H1 (cell line): ENCODE measurements at places on chromosomes 6 and 20.
A peak's percentile ranks its signal among the peaks of the same experiment; 100 is the strongest.

DNA sequence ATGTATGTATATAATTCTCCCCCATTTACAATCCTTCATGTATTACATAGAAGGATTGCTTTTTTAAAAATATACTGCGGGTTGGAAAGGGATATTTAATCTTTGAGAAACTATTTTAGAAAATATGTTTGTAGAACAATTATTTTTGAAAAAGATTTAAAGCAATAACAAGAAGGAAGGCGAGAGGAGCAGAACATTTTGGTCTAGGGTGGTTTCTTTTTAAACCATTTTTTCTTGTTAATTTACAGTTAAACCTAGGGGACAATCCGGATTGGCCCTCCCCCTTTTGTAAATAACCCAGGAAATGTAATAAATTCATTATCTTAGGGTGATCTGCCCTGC is 3.6 kb downstream of the FOXC1 start:
- no peak for DNase-seq

DNA sequence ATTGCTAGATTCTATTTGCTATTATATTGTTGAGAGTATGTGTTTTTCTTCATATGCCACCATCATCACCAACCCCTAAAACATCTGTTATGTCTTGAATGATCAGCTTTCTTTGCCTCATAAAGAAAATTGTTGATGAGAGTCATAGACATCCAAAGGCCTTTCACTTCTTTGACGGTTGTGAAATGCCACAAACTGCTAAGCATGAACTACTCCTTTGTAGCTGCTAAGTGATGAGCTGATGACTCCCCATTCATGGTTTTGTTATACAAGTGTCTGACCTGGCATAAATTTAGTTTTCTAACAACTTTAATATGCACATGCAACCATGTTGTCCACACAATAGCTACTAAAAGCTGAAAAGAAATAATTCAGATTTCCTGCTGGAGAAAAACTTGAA is 684 bp upstream of the MED23 start:
- no peak for DNase-seq

GRCh38 chr6:34152806-34153520 is 7.1 kb upstream of the GRM4 start:
- peak; percentile 42 for DNase-seq

- peak; percentile 93 for DNase-seq
Observed at GRCh38 chr20:46132705-46133120, 14.6 kb downstream of the CD40 start.

- no peak for DNase-seq
Observed at GRCh38 chr6:53133961-53134360, 14.7 kb downstream of the GCM1 start.

DNA sequence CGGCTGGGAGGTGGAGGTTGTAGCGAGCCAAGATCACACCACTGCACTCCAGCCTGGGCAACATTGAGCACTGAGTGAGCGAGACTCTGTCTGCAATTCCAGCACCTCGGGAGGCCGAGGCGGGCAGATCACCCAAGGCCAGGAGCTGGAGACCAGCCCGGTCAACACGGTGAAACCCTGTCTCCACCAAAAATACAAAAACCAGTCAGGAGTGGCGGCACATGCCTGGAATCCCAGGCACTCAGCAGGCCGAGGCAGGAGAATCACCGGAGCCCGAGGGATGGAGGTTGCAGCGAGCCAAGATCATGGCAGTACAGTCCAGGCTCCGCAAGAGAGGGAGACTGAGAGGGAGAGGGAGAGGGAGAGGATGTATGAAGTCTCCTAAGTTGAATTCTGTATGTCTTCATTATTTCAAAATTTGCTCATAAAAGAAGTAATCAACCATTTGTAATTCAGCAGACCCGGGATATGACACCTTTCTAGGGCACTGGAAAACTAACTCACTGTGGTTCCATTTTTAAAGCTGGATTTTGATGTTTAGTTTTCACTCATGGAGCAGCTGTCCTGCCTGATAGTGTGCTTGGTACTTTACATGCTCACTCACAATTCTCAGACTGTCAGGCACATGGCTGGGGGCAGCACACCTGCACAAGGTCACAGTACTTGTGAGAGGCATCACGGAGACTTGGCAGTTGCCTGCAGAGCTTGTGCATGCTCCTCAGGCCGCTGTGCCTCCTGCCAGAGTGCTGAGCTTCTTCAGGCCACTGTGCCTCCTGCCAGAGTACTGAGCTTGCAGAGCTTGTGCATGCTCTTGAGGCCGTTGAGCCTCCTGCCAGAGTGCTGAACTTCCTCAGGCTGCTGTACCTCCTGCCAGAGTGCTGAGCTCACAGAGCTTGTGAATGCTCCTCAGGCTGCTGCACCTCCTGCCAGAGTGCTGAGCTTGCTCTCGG is 106.2 kb downstream of the ERMARD start:
- no peak for DNase-seq

DNA sequence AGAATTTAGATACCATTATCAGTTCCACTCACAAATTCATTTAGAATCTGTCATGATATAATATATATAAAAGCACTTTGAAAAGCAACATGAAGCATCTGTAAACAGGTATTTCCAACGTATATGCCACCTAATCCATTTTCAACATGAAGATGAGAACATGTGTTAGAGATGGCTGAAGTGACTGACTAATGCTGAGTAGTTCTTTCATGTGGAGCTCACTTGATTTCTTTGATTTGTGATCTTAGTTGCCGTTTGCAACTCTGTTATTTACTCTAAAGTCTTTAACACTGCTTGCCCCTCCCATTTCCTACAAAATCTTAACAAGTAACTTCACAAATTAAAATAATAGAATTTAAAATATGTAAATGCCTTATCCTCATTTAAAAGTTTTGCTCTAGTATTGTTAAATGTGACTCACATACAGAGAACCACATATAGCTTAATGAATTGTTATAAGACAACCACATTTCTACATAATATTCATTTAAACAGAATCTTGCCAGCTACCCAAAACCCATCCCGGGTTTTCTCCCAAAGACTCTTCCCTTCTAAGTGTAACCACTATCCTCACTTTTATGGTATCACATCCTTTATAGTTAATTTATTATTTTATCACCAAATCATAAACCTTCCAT is 78.3 kb downstream of the ME1 start:
- DNase-seq = no peak

DNA sequence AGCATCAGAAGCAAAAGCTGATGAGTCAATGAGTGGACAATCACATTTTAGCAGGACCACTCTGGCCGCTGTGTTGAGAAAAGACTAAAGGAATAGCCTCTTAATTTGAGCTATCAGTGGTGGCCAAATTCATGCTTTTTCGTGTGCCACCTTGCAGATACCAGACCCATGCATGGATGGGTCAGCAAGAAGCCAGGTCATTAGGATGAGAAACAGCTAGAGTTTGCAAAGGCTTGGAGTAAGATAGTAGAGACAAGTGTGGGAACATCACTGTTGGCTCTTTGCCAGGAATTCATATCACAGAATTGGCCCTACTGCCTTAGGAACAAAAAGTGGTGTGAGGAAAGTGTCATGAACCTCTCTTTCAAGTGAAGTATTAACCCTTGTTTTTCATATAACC is 25.5 kb downstream of the MRAP2 start:
- DNase-seq = no peak

DNA sequence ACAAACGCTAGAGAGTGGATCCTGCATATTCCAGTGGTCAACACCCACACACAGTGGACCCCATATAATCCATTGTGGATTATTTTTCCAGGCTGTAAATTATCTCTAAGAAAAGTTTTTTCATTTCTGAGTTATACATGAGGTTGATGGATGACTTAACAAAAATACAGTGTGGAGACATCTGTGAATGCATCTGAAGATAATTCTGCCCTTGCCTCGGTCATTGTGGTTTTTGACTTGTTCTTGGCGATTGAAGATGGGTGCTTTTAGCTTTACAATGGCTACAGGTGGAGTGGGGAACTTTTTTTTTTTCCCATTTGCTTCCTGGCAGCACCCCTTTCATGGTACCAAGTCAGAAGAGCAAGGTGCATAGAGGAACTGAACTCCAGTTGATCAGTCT is 242.7 kb downstream of the MYLK4 start:
- no peak for DNase-seq

- DNase-seq = no peak
Observed at GRCh38 chr20:8624046-8624445, 444.8 kb upstream of the PLCB4 start.

DNA sequence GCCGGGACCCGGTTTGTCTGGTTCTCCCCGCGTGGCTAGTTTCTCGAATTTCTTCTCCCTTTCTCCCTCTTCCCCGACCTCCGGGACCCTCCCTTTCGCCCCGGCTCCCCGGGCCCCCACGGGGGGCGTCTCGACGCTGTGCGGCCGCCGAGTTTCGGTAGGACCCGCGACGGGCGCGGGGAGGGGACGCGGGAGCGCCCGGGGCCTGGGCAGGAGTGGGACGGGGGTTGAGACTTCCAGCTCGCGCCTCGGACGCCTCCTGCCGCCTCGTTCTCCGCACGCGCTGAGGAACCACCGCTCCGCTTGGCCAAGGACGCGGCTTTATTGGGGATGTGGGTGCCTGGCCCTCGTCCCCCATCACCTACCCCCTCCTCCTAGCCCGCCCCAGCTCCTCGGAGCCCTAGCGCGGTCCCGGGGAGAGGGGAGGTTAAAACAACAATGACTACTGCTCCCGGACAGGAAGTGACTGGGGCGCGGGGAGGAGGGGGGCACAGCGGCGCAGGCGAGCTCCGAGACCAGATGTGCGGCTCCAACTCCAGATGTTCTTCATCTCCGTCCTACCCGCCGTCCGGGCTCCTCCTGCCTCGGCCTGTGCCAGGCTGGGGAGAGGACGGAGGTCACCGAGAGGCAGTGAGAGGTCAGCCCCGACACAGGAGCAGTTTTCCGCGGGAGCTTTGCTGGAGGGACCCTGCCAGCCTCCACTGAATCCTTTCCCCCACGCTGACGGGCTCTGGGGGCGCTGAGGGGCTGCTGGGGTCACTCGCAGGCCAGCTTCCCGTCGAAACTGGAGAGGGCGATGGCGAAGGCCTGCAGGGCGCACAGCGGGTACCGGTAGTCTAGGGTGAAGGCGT is 917 bp upstream of the TEAD3 start:
- peak; percentile 77 for DNase-seq

- DNase-seq = no peak
Observed at GRCh38 chr20:51651921-51652549, 109.5 kb upstream of the NFATC2 start.

GRCh38 chr6:156638581-156638980 is 138.6 kb upstream of the ARID1B start:
- no peak for DNase-seq

GRCh38 chr6:36926708-36927513 is 27.6 kb upstream of the PI16 start:
- no peak for DNase-seq

DNA sequence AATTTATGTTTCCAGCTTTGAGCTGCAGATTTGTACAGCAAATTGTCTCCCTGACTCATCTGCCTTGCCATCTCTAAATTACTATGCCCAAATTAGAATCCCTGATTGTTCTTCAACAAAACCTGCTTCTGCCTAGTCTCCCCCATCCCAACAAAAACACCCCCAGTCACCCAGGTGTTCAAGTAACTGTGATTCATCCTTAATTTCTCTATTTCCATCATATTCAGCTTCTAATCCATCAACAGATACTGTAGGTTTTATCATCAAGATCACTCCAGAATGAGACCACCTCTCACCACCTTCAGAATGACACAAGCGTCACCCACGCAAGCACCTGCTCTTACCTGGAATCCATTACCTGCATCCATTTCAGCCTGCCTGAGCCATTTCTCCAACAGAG is 498.5 kb downstream of the PRKN start:
- no peak for DNase-seq

GRCh38 chr6:66995669-66996068 is 1288.6 kb upstream of the EYS start:
- DNase-seq = no peak

- DNase-seq = no peak
Observed at GRCh38 chr6:104252276-104252675, 607.4 kb downstream of the HACE1 start.

GRCh38 chr6:117079951-117080350 is 185.4 kb upstream of the VGLL2 start:
- DNase-seq = no peak

GRCh38 chr20:13333036-13333435 is 112.0 kb downstream of the ISM1 start:
- no peak for DNase-seq

DNA sequence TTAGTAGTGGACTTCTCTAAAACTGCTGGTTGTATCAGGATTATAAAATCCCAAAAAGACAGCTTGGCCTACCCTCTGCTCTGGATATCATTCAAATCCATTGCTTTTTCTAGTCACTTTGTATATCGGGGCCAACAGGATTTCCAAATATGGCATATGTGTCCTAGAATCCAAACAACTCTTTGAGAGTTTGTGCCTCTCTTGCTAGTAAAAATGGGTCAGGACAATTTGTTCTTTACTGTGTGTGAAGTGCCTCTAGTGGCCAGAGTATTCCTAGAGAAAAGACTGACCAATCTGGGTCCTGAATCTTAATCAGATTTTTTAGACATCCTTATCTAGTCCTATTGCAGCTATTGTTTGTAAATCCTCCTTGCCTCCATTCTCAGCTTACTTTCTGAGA is 33.5 kb upstream of the MANEA start:
- DNase-seq = no peak

- DNase-seq = no peak
Observed at GRCh38 chr6:39182604-39183003, 46.7 kb downstream of the KCNK5 start.

- DNase-seq = no peak
Observed at GRCh38 chr6:25286891-25287290, 7.7 kb downstream of the CARMIL1 start.

- no peak for DNase-seq
Observed at GRCh38 chr6:31797588-31797987, 2.0 kb upstream of the VARS1 start.

DNA sequence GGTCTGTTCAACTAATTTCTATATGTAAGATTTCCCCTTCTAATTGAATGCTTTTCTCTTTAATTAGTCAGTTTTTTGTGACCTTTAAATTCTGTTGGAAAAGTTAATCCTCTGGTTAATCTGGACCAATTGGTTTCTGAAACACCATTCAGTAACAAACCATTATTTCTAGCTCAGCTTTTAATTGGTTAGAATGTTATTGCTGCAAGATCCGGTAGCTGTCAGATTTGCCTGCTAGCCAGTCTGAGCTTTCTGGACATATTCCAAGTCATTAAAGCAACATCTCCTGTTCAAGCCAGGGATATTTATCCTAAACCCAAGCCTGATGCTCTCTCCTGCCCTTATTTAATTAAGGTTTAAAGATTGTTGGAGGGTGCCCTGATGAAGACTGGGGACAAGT is 55.1 kb upstream of the FBXL4 start:
- DNase-seq = no peak

GRCh38 chr6:144710207-144710606 is 425.1 kb downstream of the UTRN start:
- DNase-seq = no peak

DNA sequence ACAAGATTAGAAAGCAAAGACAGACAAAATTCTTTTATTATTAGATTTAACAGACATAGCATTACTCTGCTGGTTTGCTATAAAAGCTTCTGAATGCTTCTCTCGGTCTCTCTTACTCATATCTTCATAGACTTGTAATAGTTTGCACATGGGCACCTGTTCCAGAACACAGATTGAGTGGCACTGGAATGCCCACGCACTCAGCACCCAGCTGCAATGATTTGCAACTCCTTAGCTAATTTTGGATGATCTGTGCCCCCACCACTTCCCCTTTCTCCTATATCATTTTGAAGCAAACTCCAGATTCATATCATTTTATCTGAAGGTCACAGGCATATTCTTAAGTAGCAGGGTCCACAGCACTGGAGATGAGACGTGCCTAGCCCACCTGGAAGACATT is 148.8 kb downstream of the CFAP61 start:
- no peak for DNase-seq

- DNase-seq = no peak
Observed at GRCh38 chr6:111918825-111919224, 45.6 kb upstream of the FYN start.
